ENCODE measurements at places on chromosomes 3 and 15.

GRCh38 chr3:168645180-168645579, 549.5 kb upstream of the GOLIM4 start:
- DNase-seq = no peak

GRCh38 chr3:188974856-188975599, 196.7 kb upstream of the TPRG1 start:
- DNase-seq = no peak

DNA sequence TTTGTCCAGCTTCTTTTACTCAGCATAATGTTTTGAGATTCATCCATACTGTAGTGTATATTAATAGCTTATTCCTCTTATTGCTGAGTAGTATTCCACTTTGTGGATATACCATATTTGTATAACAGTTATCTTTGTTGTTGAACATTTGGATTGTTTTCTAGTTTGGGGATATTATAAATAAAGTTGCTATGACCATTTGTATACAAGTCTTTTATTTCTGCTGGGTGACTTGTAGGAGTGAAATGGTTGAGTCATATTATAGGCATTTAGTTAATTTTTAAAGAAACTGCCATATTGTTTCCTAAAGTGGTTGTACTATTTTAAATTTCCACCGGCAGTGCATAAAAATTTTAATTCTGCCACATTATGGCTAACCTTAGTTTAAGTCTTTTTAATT, 53.4 kb downstream of the RPL39L start:
- no peak for DNase-seq

GRCh38 chr15:99343208-99343607, 91.9 kb downstream of the LRRC28 start:
- no peak for DNase-seq

GRCh38 chr3:51621091-51621892, 49.8 kb upstream of the TEX264 start:
- no peak for DNase-seq

Data from neuronal stem cell (in vitro differentiated cells).